ENCODE measurements at places on chromosomes 4 and X.

GRCh38 chrX:77014377-77015372 is 432.5 kb upstream of the FGF16 start:
- no peak for DNase-seq

GRCh38 chr4:109786846-109787245 is 15.0 kb downstream of the CFI start:
- no peak for DNase-seq

- DNase-seq, result no peak
These were observed 95.6 kb upstream of the FAM9C start for GRCh38 chrX:13140007-13140406.

DNA sequence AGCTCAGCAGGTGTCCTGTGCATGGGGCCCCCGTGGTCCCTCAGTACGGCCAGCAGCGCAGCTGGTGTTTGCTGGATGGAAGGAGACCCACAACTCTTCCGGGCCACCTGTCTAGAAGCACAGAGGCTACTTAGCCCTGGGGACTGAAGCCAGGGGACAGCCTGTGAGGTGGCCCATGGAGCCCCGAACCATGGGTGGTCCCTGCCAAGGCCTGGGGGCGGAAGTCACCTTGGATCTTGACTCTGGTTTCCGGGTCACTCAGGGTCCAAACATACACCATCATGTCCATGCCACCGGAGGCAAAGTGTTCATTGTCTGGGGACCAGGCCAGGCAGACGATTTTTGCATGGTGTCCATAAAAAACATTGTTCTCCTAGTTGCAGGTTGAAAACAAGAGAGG is 39.5 kb downstream of the WDR1 start:
- DNase-seq, result no peak

- DNase-seq, result no peak
These were observed 19.9 kb downstream of the DCHS2 start for GRCh38 chr4:154471526-154472331.

- DNase-seq, result no peak
These were observed 9.9 kb downstream of the CTSO start for GRCh38 chr4:155943605-155944291.

DNA sequence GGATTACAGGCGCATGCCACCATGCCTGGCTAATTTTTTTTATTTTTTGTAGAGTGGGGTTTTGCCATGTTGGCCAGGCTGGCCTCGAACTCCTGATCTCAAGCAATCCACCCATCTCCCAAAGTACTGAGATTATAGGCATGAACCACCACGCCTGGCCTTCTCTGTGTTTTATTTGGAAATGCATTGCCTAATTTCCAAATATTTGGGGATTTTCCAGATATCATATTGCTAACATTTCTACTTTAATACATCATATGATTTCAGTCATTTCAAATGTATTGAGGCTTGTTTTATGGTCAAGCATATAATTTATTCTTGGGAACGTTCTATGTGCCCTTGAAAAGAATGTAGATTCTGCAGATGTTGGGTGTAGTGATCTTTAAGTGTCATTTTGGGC is 38.8 kb downstream of the FGF2 start:
- DNase-seq, result no peak

DNA sequence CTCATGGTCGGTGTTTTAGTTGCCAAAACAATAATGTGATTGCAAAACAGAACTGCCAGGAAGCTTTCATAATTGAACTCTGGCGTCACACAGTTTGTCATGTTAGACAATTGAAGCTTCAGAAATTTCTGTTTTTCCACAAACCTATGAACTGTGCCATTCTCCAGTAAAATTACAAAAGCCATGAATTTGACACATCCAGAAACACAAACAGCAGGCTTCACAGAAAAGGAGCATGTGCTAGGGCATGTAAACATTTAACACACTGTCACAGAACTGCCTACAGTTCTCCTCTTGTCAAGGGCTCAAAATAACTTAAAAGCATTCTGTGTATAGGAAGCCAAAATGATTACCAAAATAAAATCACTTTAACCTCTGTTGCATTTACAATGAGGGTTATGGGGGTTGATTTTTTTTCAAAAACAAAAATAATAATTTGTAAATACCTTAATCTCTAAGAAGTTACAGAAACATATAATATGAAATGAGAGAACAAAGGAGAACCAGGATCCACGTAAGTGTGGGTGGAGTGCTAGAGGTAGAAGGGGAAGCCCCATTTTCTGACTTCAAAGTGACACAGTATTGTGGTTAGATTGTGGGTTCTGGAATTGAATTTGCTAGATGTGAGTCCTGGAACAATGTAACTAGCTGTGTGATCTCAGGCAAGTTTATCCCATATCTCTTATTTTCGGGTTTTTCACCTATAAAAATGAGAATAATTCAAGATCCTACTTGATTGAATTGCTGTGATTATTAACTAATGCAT is 295.0 kb downstream of the CENPC start:
- no peak for DNase-seq

All from activated CD4-positive, alpha-beta T cell treated with anti-CD3 and anti-CD28 coated beads, Interleukin-2, amount 10 ng/mL, durations not matched to agents 24 days and 14 days (primary cell).